Neural crest cell (in vitro differentiated cells): ENCODE measurements at places on chromosomes 13 and 19. TPM values are rescaled to one million over a fixed set of nuclear protein-coding genes. Genes with fewer than 3 reads are reported as not detected.
A peak's percentile ranks its signal among the peaks of the same experiment; 100 is the strongest.

- H3K4me1 ChIP-seq, result peaks cover 40% of the 10 kb centered on the region
- no peaks in the 10 kb centered on the region for H3K27me3 ChIP-seq
- DNase-seq, result no peak
- no peak overlapping the region for H3K4me3 ChIP-seq
- H3K36me3 ChIP-seq, result no peaks in the 10 kb centered on the region
- H3K27ac ChIP-seq, result no peak overlapping the region
These were observed 35.6 kb downstream of the COL4A1 start for GRCh38 chr13:110271313-110271712.

DNA sequence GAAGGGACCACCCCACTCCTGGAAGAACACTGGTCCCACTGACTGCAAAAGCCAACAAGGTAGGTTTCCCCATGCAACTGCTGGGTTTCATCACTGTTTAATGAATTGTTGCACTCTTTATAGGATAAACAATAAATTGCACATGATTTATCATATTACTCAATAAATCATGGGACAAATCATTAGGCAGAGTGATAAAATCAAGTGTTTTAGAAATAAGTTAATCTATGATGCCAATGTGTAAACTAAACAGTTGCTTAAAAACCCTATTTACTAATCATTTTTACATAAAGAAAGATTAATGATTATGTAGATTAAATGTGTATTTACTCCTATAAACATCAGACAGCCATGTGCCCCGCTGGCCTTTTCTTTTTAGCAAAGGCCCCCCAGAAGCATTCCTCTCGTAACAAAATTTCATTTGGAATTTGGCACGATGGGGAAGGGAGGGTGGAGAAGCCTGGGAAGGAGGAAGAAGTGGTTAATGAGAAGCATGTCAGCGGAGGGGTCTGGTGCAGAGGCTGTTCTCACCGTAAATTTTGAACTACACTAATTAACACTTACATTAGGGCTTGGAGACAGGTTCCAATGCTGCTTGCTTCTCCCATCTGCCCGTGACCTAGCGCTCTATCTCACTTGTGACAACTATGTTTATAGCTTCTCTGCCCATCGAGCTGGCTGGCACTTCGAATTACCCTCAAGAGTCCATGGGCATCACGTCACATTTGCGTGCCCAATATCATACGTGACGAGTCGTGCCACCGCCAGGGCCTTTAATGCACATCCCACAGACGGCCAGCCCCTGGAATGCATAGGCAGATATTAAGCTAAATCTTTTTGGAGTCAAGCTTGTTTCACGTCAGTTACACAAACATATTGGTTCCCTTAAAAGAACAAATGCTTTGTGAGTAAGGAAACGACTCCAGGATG, 357.7 kb upstream of the TSHZ3 start:
- H3K27ac ChIP-seq, result no peak overlapping the region
- peaks cover 3% of the 10 kb centered on the region for H3K27me3 ChIP-seq
- H3K36me3 ChIP-seq, result no peaks in the 10 kb centered on the region
- no peak overlapping the region for H3K4me3 ChIP-seq
- no peaks in the 10 kb centered on the region for H3K4me1 ChIP-seq
- no peak for DNase-seq

- H3K36me3 ChIP-seq, result no peaks in the 10 kb centered on the region
- H3K27me3 ChIP-seq, result no peaks in the 10 kb centered on the region
- no peak overlapping the region for H3K4me3 ChIP-seq
- no peak overlapping the region for H3K27ac ChIP-seq
These were observed 963.3 kb upstream of the SPRY2 start for GRCh38 chr13:81304121-81304659.

Gene SIGLEC12
- total RNA-seq, result not detected in 2 replicates

Gene IL11
- total RNA-seq, result 0.56 and 0.59 TPM in 2 replicates

Gene MYH14
- 4.0 and 4.7 TPM in 2 replicates for total RNA-seq

Gene LRRC63
- total RNA-seq, result 0.37 and 0.52 TPM in 2 replicates

DNA sequence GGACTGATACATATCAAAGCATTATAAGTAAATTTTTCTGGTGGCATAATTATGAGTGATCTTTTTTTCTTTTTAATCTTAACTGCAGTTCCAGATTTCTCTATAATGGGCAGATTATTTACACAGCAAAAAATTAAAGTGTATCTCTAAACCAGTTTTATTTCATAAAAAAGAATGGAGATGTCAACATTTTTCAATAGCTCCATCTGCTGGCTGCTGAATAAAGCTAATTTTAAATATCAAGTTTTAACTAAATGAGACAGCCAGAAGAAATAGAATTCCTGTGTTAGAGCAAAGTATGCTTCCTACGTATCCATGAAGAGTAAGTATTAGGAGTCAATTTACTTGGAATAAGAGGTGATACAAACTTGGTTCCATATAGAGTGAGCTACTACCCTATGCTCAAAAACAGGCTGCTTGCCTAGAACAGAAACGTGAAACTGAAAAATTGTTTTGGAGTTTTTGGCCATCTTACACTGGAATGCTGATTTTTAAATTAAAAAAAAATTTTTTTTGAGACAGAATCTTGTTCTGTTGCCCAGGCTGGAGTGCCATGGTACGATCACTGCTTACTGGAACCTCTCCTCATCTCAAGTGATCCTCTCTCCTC, 5.0 kb upstream of the PDS5B start:
- H3K4me1 ChIP-seq, result peaks cover 10% of the 10 kb centered on the region
- DNase-seq, result no peak

Gene C13orf42
- total RNA-seq, result not detected in 2 replicates

Gene KIR3DL2
- not detected in 2 replicates for total RNA-seq

- peaks cover 3% of the 10 kb centered on the region for H3K36me3 ChIP-seq
- H3K4me1 ChIP-seq, result peaks cover 23% of the 10 kb centered on the region
- peak; percentile 88 for DNase-seq
- peak overlapping the region; percentile 42 for H3K4me3 ChIP-seq
- no peaks in the 10 kb centered on the region for H3K27me3 ChIP-seq
- H3K27ac ChIP-seq, result peak overlapping the region; percentile 59
These were observed 6.5 kb downstream of the MED29 start for GRCh38 chr19:39397360-39398296.

- peak within 1 kb of the TSS; percentile 52 for H3K4me3 ChIP-seq
- H3K4me1 ChIP-seq, result peaks cover 12% of the 10 kb centered on the region
- DNase-seq, result peak; percentile 47
- peaks cover 39% of the 10 kb centered on the region for H3K27me3 ChIP-seq
- H3K27ac ChIP-seq, result no peak within 1 kb of the TSS
These were observed at the start of gene PRKCG for GRCh38 chr19:53881482-53882390. Gene PRKCG, plus strand, starts transcription at chr19:53882197. Its CDS starts 298 bp downstream, at chr19:53882495.

GRCh38 chr13:26465954-26466353, 91.5 kb upstream of the WASF3 start:
- no peak for DNase-seq
- no peaks in the 10 kb centered on the region for H3K27me3 ChIP-seq
- H3K4me3 ChIP-seq, result no peak overlapping the region
- H3K27ac ChIP-seq, result no peak overlapping the region

- no peaks in the 10 kb centered on the region for H3K4me1 ChIP-seq
- no peak overlapping the region for H3K27ac ChIP-seq
- H3K4me3 ChIP-seq, result no peak overlapping the region
- no peaks in the 10 kb centered on the region for H3K27me3 ChIP-seq
These were observed 55.7 kb downstream of the FAM216B start for GRCh38 chr13:42836930-42837690.

DNA sequence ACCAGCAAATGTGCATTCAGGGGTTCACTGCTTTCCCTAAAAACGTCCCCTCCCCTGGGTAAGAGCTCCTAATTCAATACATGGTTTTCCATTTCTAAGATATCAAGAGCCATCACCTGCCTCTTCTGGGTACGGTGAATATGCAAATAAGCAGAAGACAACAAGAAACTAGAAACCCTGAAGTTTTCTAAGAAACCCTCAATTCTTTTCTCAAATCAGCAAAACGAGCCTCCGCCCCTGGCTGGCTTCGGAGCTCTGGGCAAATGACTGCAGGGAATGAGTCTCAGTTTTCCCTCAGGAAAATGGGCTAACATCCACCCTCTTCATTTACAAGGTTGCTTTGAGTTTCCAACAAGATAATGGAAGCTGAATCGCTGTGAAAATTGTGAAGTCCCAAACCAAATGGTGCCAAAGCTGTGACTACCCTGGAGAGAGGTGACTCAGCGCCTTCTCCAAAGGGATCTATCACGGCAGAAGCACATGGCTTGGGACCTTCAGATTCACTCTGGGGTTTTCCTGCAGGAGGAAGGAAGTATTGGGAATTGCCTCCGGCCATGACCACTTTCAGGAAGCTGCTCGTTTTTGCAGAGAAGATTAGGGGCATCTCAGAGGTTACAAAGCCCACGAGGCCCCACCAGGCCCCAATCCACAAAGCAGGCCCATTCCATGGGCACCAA, 26.6 kb downstream of the KLF2 start:
- peaks cover 7% of the 10 kb centered on the region for H3K4me1 ChIP-seq
- H3K4me3 ChIP-seq, result no peak overlapping the region
- no peak overlapping the region for H3K27ac ChIP-seq

GRCh38 chr13:21895779-21896178, 224.9 kb downstream of the FGF9 start:
- DNase-seq, result no peak
- H3K4me1 ChIP-seq, result no peaks in the 10 kb centered on the region
- H3K4me3 ChIP-seq, result no peak overlapping the region
- no peaks in the 10 kb centered on the region for H3K36me3 ChIP-seq
- H3K27me3 ChIP-seq, result no peaks in the 10 kb centered on the region

Gene ZNF610
- total RNA-seq, result 10.0 and 11.5 TPM in 2 replicates

DNA sequence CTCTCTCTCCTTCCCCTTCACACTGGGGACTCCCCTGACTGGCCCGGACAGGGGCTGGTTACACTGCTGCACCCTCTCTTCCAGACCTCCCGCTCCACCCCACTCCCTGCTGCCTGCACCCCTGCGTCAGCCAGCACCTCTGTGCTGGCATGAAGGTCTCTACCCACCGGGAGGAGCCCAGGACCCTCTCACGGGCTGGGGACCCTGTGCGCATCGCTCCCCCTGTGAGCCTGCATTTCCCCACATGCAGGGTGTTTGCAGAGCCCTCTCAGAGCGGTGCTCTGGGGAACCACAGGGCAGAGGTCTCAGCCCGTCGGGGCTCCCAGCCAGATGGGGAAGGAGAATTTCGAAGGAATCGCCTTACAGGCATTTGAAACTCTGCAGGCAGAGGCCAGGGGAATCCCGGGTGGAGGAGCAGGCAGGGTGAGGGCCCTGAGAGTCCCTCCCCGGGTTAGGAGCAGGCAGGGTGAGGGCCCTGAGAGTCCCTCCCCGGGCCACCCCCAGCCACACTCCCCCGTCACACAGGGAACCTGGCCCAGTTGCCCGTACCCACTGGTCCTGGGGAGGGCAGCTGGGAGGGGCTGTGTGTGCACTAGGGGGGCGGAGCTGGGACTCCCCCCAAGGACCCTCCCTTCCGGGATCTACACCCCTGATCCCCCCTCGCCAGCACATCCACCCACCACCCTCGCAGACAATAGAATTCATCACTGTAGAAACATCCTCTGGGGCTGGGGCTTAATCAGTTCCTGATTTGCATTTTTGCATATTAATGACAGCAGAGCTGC, 16.3 kb upstream of the TCF3 start:
- H3K27ac ChIP-seq, result no peak overlapping the region
- DNase-seq, result no peak
- H3K4me1 ChIP-seq, result peaks cover 12% of the 10 kb centered on the region
- H3K27me3 ChIP-seq, result peaks cover 61% of the 10 kb centered on the region
- H3K36me3 ChIP-seq, result peaks cover 2% of the 10 kb centered on the region
- H3K4me3 ChIP-seq, result no peak overlapping the region

Gene MBD3L3
- not detected in 2 replicates for total RNA-seq

DNA sequence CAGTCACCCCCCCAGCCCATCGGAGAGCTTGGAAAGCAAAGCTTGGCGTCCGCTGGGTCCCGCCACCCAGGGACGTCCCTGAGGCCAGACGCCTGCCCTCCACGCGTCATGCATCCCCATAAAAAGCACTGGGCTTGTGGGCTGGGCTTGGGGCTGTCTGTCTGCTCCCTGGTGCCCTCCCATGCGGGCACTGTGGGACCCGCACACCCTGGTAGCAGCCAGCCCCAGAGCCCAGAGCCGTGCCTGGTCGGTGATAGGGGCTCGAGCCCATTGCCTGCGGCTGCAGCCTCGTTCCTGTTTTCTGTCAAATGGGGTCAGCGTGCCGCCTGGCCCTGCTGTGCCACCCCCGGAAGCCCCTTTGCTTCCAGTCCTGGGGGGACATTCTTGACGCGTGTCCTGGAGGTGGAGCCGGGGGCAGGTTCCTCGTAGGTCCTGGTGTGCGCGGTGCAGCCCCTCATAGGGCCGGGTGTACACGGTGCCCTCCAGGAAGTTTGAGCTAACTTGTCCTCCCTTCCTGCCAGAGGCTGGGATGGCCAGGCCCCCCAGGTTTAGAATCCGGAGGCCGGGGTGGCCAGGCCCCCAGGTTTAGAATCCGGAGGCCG, 4.3 kb upstream of the GZMM start:
- H3K27me3 ChIP-seq, result no peaks in the 10 kb centered on the region
- H3K27ac ChIP-seq, result no peak overlapping the region
- H3K4me3 ChIP-seq, result no peak overlapping the region
- peaks cover 2% of the 10 kb centered on the region for H3K36me3 ChIP-seq
- no peaks in the 10 kb centered on the region for H3K4me1 ChIP-seq

- no peak for DNase-seq
- no peaks in the 10 kb centered on the region for H3K36me3 ChIP-seq
- H3K4me3 ChIP-seq, result no peak overlapping the region
- H3K27ac ChIP-seq, result peak overlapping the region; percentile 35
- H3K27me3 ChIP-seq, result no peaks in the 10 kb centered on the region
These were observed 114.0 kb upstream of the SLC7A1 start for GRCh38 chr13:29709407-29710069.

Gene C19orf67
- total RNA-seq, result not detected in 2 replicates

DNA sequence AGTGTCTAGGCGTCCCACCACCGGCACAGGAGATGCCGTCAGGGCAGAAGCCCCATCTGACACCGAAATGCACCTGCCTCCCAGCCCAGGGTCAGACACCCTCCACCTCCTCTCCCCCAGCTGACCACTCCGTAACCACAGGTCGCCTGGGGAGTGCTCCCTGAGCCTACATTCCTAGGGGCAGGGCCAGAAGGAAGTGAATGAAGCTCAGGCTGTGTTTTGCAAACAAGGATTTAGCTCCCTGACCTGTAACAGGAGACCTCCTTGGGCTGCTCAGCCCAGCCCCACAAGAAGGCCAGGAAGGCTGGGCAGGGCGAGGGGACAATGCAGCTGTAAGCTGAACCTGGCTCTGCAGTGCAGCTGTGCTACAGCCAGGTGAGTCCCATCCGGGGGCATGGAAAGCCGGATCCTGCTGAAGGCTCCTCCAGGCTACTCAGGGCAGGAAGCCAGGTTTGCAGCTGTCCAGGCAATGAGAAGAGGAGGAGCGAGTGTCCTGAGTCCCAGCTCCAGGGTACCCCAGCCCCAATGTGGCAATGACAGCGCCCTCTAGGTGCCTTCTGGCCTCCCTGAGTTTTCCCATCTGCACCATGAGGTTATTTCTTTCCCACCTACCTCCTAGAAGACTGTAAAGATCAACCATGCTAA, 42.1 kb downstream of the RHPN2 start:
- DNase-seq, result no peak
- H3K36me3 ChIP-seq, result peaks cover 5% of the 10 kb centered on the region
- no peaks in the 10 kb centered on the region for H3K4me1 ChIP-seq
- no peaks in the 10 kb centered on the region for H3K27me3 ChIP-seq
- H3K4me3 ChIP-seq, result no peak overlapping the region

Gene RDH8
- not detected in 2 replicates for total RNA-seq

Gene SOX1
- 41.2 and 41.4 TPM in 2 replicates for total RNA-seq

- H3K4me1 ChIP-seq, result peaks cover 16% of the 10 kb centered on the region
- peak overlapping the region; percentile 11 for H3K4me3 ChIP-seq
- DNase-seq, result no peak
- H3K36me3 ChIP-seq, result no peaks in the 10 kb centered on the region
- H3K27ac ChIP-seq, result peak overlapping the region; percentile 9
These were observed 285.8 kb downstream of the MYO16 start for GRCh38 chr13:108915095-108915633.
